Hematopoietic multipotent progenitor cell treated with erythropoietin and hydrocortisone succinate and interleukin-3 and kit ligand, for 8 days (in vitro differentiated cells): ENCODE measurements at places on chromosomes 5 and 9.

- DNase-seq, result no peak
These were observed 32.0 kb upstream of the TTC1 start for GRCh38 chr5:159976921-159977320.

DNA sequence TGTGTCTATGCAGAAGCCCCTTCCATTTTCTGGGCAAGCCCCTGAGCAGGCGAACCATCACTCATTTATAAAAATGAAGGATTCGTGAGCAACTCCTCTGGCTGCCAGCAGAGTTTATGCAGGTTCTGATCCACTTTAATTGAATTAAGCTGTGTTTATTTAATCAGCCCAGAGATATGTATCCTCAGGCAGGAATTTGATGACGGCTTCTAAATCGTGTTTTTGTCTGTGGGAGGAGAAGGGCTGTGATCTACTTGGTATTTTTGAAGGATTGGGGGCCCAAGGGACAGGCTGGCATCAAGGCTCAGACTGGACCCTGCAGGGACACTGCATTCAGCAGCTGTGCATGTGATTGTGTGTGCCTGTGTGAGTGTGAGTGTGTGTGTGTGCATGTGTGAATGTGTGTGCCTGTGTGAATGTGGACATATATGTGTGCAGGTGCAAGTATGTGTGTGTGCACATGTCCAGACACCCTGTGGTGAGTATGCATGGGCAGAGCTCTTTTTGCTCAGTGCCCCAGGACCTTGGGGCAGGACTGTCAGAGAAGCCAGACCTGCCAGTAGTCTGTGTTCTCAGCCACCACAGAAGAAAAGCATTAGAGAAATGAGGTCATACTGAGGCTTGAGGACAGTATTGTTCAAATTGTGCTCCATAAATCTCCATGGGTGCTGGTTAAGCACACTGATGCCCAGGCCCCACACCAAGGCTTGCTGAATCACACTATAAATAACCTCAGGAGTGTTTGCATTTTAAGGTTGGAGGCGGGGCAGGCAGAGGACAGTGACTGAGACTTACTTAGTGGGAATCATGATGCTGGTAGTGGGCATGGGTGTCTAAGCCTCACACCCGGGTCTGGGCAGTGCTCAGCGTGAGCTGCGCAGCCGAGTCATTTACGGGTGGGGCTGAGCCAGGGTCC, 164.0 kb downstream of the CARTPT start:
- DNase-seq, result no peak

DNA sequence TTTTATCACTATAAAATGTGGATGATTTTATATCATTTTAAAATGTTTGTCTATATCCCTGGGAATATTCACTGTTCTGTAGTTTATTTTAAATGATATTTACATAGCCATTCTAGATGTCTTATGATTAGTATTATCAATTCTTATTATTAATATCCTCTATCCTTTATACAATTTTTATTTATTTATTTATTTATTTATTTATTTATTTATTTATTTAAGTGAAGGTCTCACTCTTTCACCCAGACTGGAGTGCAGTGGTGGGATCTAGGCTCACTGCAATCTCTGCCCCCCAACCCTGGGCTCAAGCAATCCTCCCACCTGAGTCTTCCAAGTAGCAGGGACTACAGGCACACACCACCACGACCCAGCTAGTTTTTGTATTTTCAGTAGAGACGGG, 1848.9 kb downstream of the EFNA5 start:
- no peak for DNase-seq

DNA sequence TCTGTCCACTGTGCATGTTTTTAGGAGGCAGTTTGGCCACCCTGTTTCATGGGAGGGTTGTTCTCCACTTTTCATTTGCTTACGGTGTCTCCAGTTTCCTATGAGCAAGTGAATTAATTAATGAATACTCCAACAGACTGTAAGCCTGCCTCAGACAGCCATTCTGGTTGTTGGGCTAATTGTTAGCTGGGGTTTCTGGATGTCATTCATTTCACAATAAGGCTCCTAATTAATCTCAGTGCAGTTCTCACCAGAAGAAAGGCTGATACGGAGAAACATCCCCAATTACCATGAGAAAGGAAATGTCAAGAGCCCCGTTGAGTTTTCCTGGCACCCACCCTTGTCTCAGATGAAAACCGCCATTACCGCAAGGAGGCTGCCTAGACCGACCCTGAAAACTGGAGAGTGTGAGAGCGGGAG, 75.8 kb downstream of the MAP1B start:
- DNase-seq, result no peak

GRCh38 chr9:130185490-130186031, 13.4 kb downstream of the NCS1 start:
- no peak for DNase-seq
